ENCODE measurements at places on chromosomes 7 and 10.

- no peaks in the 10 kb centered on the region for H3K36me3 ChIP-seq
- H3K27me3 ChIP-seq: no peaks in the 10 kb centered on the region
- no peak overlapping the region for H3K4me3 ChIP-seq
Observed at GRCh38 chr10:47160261-47160908, 139.6 kb upstream of the GDF10 start.

DNA sequence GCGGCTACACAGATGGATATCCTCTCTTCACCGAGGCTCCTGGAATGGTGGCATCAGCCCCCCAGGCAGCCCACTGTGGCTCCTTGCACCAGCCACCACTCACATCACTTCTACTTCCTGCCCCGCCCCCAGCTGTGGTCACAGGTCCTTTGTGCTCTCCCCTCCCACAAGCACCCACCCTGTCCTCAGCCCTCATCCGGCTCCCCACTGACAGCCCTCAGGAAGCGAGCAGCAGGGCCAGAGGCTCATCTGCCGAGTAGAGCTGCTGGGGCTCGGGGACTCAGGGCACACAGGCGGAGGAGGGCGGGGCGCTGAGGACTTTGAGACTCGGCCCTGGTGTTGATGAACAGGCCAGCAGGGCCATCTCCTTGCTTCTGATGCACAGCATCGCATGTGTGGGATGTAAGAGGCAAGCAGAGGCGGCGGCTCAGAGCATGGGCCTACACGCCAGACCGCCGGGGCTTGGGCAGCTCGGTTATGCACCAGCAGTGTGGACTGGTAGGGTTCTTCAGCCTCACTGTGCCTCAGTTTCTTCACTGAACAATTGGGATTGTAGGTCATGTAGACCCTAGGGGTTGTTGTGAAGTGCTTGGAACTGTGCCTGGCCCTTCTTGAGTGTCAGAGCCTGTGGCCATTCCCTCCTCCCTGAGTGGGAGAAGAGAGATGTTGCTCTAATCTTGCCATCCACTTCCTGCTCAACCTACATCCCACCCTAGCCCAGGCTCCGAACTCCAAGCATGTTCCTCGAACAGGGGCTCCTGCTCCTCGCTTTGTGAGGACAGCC is at the start of gene PRF1:
PRF1 (minus strand) TSS at position 77 of the 784 bp plus-strand sequence. CDS start 1,839 bp downstream, outside the sequence.
- H3K36me3 ChIP-seq: no peaks in the 10 kb centered on the region
- no peak for DNase-seq
- H3K4me1 ChIP-seq: no peaks in the 10 kb centered on the region

DNA sequence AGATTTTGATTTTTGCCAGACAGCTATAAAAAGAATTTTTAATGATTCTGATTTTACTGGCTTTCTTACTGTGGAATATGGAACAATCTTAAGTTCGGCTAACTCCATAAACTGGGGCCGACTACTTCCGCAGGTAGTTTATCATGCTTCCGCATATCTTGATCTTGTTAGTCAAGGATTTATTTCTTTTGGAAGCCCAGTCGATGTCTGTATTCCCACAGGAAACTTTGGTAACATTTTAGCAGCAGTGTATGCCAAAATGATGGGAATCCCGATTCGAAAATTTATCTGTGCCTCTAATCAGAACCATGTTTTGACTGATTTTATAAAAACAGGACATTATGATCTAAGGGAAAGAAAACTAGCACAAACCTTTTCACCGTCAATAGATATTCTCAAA is 8.1 kb downstream of the THNSL1 start:
- H3K27me3 ChIP-seq: no peaks in the 10 kb centered on the region
- no peaks in the 10 kb centered on the region for H3K4me1 ChIP-seq
- no peaks in the 10 kb centered on the region for H3K36me3 ChIP-seq
- H3K4me3 ChIP-seq: no peak overlapping the region

DNA sequence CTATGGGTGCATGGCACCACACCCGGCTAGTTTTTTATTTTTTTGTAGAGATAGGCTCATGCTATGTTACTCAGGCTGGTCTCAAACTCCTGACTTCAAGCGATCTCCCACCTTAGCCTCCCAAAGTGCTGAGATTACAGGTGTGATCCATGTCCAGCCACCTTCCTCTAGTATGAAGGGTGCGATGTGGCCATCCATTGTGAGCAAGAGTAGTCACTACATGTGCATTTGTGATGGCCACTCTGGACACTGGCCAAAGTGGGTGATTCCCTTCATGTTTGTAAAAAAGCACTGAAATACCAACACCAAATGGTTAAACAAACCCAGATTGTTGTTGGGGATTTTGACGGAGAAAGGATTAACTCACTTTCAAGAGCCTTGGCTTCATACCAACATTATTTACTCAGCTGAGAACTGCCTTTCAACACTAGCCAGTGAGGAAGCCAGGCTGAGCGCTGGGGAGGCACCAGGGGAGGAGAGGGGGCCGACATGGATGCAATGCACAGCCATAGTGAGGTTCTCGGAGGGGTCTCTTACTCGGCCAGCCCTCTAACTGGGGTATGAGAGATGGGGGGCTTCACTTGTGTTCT is 198.1 kb upstream of the LYZL2 start:
- no peak for DNase-seq
- peaks cover under 1% of the 10 kb centered on the region for H3K4me1 ChIP-seq
- no peaks in the 10 kb centered on the region for H3K36me3 ChIP-seq
- no peaks in the 10 kb centered on the region for H3K27me3 ChIP-seq
- H3K4me3 ChIP-seq: no peak overlapping the region

- H3K4me3 ChIP-seq: no peak overlapping the region
- DNase-seq: no peak
- H3K4me1 ChIP-seq: no peaks in the 10 kb centered on the region
- no peaks in the 10 kb centered on the region for H3K36me3 ChIP-seq
Observed at GRCh38 chr10:88157981-88158465, 294.6 kb downstream of the PTEN start.

- peak within 1 kb of the TSS; percentile 90 for H3K27ac ChIP-seq
- DNase-seq: peak; percentile 94
- no peaks in the 10 kb centered on the region for H3K27me3 ChIP-seq
- H3K36me3 ChIP-seq: peaks cover 53% of the 10 kb centered on the region
- peak within 1 kb of the TSS; percentile 55 for H3K4me3 ChIP-seq
Observed at GRCh38 chr7:87345166-87345927, at the start of gene CROT. Gene CROT, plus strand, starts transcription at chr7:87345664. Its CDS starts 3,405 bp downstream, at chr7:87349069.

DNA sequence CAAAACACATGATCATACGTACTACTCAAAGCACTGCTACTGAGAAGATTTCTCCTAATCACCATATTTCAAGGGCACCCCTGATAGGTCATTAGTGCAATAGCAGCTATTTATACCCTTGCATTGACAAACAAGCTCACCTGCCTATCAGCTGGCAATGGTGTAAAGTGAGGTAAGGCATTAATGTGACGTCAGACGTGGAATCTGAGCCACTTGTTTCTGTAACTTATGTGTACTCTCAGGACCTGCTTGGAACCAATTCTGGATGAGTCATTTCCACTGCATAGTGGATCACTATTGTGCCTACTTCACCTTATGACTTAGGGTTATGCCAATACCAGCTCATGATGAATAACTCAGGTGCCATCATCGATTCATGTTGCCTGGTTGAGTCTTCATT is 628.5 kb upstream of the CELF2 start:
- no peak overlapping the region for H3K27ac ChIP-seq
- no peaks in the 10 kb centered on the region for H3K4me1 ChIP-seq
- H3K36me3 ChIP-seq: no peaks in the 10 kb centered on the region
